ENCODE measurements at places on chromosomes 6 and 20.

DNA sequence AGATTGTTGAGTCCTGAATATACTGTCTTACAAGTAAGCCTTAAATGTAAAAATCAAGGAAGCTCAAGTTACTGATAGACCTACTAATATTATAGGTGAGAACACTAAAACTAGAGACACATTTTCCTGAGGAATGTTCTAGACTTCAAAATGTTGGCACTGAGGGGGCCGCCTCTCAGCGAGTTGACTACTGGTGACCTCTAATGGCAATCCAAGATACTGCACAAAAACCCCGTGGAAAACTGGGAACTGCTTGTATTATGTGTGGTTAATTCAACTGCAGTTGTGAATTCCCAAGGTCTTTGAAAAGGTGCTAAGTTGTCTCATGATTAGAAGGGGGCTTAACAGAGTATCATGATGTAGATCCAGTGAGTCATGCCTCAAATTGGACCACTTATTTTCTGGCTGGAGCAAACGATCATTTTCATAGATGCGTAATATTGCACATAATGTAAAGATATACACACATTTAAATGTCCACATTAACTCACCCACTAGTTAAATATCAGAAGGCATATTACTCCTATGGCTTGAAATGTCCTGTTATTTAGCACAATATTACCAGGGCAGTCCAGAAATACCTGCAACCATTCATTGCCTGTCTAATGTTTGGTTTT, 336.2 kb downstream of the FOXA2 start:
- no peak for DNase-seq

GRCh38 chr6:7267071-7267465, 45.9 kb downstream of the SSR1 start:
- no peak for DNase-seq

GRCh38 chr6:131250122-131250521, 114.9 kb downstream of the AKAP7 start:
- DNase-seq: no peak

DNA sequence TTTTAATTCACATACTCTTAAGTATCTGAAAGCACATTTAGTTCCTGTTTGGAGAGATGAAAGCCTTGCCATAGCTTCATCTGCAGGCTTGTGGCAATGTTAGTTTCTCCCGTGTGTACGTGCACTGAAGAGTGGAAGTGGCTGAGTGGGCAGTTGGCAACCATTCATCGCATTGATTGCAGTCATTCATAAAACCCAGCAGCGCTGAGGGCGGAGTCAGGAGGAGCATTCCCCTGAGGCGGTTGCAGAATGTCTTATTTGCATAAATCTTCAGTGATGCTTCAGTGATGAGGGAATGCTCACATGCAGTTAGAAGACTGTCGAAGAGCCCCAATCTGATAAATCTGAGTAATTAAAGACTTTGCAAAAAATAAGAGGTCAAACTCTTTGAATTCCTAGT, 79.1 kb downstream of the RIMS1 start:
- no peak for DNase-seq

GRCh38 chr20:34916774-34917354, 38.7 kb downstream of the GSS start:
- no peak for DNase-seq

- no peak for DNase-seq
Observed at GRCh38 chr6:39818695-39819094, 26.5 kb downstream of the DAAM2 start.

GRCh38 chr20:14922503-14923267, 585.3 kb upstream of the FLRT3 start:
- no peak for DNase-seq

DNA sequence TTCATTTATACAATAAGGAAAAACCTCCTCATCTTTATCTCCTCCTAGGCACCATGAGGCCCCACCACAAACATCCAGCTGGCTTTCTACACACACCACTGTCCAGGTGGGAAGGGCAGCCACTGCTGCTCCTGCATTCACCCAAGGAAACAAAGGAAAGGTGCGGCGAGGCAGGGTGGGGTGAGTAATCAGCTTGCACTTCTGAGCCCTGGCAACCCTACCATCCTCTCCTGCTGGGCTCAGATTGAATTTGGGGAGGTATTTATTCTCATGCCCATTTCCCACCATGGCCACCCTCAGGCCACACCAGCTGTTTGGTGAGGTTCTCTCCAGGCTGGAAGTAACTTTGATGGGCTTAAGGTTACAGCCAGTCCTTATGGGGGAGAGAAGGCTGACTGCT, 31.2 kb upstream of the SPDEF start:
- DNase-seq: no peak

- DNase-seq: no peak
Observed at GRCh38 chr6:53369876-53370515, 21.2 kb upstream of the ELOVL5 start.

DNA sequence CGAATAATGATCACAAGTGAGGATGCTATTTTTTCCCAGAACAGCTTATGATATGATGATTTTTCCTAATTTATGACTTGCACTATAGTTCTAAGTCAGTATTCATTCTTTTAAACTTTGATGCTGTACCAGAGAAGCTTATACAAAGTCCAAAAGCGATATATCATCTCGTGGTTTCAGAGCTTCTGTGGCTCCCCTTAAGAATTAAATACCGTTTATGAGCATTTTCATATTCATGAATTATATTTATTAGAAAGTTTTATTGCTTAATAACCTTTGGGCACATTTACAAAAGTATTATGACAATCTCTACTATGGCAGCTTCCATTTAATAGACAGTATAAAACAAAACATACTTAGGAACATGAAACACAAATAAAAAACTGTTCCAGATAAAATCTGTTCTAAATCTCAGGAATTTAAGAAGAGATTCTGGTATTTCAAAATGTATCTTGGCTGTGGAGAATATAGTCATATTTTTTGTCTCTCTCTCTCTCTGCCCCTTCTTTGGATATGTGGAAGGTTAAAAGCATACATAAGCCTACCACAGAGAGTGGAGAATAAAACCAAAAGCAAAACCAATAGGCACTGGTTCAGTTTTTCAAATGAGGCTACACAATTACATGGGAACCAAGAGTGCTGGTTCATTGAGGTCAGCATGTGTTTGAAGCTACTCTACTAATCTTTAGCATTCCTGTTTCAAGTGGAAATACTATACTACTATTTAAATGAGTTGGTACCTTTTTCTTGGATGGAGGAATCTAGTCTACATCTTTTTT, 884.5 kb upstream of the GJE1 start:
- DNase-seq: no peak

DNA sequence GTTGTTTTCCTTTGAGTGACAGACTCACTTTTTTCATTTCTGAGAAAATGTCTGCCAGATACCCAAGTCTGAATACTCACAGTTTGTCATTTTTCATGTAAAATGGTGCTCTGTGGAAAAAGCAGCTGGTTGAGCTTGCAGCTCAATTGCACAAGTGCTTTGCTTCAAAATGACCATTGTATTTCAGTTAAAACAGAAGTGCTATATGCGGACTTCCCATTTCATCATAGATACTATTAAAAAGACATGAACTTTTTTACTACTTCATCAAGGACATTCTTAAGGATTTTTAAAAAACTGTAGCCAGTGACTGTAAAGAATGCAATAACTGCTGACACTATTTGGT, 61.5 kb downstream of the KCNS1 start:
- no peak for DNase-seq

GRCh38 chr6:136244061-136244616, 6.0 kb downstream of the MTFR2 start:
- no peak for DNase-seq

DNA sequence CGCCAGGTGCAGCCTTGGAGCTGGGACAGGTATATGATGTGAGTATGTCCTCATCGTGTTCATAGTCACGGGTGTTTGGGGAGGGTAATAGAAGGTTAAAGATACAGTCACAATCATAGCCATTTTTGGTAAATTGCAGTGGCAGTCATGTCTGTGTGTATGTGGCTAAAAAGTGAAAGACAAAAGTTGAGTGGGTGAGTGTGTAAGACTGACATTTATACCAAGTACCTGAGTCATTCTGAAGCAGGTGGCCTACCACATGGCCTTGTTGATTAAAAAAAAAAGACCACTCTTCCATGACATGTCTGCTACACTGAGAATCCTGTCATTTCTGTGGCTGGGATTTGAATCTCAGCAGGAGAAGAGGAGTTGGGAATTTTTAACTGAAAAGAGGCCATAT, 181.9 kb downstream of the SCP2D1 start:
- DNase-seq: no peak

DNA sequence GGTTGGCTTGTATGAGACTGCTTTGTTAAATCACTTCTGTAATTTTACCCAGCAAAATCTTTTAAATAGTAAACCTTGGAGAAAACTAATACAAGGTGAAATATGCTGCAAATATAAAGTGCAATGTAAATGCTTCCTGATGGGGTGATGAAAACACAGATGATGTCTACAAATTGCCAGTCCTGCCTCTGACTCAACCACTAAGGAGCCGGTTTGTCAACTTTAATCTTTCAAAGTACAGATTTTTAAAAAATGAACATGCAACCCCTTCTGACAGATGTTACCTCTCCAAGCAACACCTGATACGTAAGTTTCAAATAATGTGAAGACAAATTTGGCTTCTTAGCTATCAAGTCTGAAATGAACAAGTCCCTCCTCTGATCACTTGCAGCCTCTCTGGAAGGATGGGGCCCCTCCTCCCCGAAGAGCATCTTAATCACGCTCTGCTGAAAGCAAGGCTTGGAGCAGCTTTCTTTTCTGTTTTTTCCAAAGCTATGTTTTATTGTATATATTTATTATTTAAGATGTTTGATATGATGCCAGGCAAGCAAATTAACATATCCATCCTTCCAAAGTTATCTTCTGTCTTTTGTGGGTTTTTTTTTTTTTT, 196.0 kb downstream of the MYLK4 start:
- DNase-seq: no peak

DNA sequence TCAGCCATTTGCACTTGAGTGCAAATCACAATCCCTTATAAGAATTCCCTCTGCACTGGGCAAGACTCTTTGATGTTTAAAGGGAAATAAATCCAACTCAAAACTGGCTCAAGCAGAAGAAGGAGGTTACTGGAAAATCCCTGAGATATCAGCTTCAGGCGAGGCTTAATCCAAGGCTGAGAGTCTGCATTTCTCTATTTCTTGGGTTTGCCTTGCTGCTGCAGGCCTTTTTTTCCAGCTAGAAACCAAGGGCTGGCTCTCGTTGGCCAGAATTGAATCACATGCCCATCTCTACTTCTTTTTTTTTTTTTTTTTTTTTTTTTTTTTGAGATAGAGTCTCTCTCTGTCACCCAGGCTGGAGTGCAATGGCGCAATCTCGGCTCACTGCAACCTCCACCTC, 11.7 kb downstream of the HCK start:
- no peak for DNase-seq

GRCh38 chr6:23316131-23316530, 746.8 kb downstream of the HDGFL1 start:
- DNase-seq: no peak

GRCh38 chr6:36327226-36327918, 9.3 kb downstream of the BNIP5 start:
- no peak for DNase-seq

GRCh38 chr6:40779409-40779808, 192.2 kb upstream of the LRFN2 start:
- DNase-seq: peak; percentile 90

DNA sequence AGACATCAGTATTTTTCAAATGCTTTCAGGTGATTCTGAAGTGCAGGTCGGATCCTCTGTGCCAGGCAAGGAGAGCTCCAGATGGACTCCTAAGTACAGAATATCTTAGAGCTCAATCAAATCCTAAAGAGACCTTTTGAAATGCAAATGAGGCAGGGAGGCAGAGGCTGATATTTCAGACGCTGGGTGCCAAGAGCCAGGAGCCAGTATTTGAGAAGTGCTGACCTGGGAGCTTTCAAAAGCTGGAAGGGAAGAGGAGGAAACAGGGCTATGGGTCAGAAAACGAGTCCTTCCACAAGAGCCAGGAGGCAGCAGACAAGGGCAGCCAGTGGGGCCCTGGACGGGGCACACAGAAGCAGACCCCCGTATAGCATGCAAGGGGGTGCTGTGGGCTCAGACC, 46.1 kb upstream of the DSN1 start:
- DNase-seq: no peak

DNA sequence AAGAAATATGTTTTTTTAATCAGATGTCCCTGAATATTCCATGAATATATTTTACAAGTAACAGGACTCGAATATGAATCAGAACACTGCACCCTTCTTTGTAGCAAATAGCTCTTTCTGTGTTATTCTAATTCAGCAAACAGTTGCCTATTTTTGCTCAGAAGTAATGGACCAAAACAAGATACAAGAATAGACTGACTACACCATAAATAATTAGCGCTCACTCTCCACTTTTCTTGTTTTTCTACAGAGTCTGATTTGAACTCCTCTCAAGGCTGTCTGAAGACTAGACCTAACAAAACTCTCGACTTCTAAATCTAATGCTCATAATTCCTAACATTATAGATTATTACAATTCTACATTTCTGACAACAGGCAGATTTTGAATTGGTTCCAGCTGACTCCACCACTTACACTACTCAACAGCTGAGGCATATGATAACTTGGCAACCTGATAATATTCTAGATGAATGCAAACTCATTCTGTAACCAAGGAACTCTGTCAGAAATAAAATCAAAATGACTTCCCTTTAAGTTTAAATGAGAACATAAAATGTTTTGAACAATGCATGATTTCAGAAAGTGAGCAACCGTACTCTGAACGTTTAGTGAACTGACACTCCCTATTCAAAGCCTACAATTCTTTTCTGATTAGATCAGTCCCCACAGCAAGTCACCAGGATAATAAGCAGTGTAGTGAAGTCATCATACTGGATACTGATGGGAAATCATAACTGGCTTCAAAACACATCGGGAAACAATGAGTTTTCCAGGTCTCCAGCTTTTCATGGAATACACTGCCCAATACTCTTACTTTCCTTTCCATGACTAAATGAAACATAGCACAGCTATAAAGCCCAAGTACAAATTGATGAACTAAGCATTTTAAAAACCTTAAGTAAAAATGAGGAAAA, 114.2 kb upstream of the BEND6 start:
- peak; percentile 84 for DNase-seq

- DNase-seq: peak; percentile 16
Observed at GRCh38 chr6:39568896-39569295, 156.3 kb downstream of the KIF6 start.

DNA sequence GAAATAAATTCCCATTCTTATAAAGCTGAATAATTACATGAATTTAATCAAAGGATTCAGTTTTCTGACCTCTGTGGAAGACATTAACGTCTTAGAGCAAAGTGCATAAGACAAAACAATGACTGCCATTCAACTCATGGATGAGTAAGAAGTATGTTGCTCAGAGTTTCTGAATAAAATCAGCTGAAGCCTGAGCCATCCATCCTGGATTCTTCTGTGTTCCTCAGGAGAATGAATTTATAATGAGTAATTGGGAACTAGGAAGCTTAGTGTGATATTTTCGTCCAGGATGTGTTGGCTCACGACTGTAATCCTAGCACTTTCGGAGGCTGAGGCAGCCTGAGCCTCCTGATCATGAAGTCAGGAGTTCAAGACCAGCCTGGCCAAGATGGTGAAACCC, 62.8 kb downstream of the PERP start:
- DNase-seq: peak; percentile 13
